Muscle of back (tissue), 13 donors: ENCODE measurements at places on chromosomes 12 and 14. TPM values are rescaled to one million over a fixed set of nuclear protein-coding genes. Genes with fewer than 3 reads are reported as not detected.

- DNase-seq, result no peak
These were observed 39.2 kb upstream of the MEG3 start for GRCh38 chr14:100786576-100787219.

- DNase-seq, result no peak
These were observed 15.1 kb upstream of the TEX22 start for GRCh38 chr14:105383083-105383730.

GRCh38 chr12:48261773-48262172 is 58.7 kb upstream of the OR10AD1 start:
- no peak for DNase-seq

- DNase-seq, result no peak
These were observed 117.0 kb downstream of the SRGAP1 start for GRCh38 chr12:63961543-63961942.

Gene CACNA2D4
- 1.3 TPM for polyA plus RNA-seq

Gene KERA
- polyA plus RNA-seq, result 136 TPM
